Fibroblast of skin of left quadriceps (primary cell): ENCODE measurements at places on chromosomes 7 and 10.
A peak's percentile ranks its signal among the peaks of the same experiment; 100 is the strongest.

DNA sequence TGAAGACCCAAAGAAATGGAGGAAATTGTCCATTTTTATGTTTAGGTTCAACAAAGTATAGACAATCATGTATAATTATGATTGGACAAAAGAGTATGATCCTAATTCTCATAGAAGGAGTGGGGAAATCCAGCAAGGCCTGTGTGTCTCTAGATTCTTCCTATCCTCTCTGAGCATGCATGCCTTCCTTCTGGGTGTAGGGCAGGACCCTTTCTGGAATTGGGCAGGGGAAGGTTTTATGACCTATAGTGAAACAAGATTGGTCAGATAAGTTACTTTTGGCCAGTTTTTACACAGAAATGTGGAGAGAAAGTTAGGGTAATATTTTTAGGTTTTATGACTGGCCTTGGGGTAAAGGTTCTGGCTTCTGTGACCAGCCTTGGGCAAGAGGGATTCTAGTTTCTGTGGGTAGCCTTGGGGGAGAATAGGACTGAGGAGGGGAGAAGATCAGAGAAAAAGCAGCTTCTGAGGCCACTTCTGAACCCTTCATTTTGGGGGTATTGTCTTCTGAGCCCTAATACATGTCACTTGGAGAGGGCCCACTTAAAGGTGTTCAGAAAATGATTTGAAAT lies 289.4 kb downstream of the EXOC4 start:
- no peak for DNase-seq

GRCh38 chr10:3293581-3294431 lies 121.2 kb upstream of the PITRM1 start:
- peak; percentile 27 for DNase-seq

- no peak for DNase-seq
Observed at GRCh38 chr10:34203966-34204630, 611.0 kb downstream of the PARD3 start.

DNA sequence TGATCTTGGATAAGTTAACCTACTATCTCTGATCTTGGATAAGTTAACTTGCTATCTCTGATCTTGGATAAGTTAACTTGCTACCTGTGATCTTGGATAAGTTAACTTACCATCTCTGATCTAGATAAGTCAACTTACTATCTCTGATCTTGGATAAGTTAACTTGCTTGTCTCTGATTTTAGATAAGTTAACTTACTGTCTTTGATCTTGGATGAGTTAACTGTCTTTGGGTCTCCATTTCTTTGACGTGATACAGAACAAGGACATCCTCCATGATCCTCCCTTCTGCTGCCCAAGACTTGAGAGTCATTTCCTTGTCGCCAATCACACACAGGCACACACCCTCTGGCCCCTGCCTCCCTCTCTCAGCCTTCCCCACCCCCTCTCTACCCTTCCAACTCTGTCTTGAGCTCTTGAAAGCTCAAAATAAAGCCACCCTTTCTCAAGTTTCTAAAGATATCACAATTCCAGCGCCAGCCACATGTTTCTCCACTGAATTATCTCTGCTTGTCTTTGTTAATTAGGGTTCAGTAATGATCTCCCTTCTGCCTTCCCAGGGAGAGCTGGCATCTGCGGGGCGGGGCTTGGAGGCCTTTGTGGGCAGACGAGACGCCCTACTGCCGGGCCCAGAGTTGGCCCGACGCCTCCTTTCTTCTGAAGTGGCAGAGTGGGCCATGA lies 85.1 kb upstream of the GTF2I start:
- no peak for DNase-seq

- DNase-seq, result no peak
Observed at GRCh38 chr7:52925332-52925731, 110.1 kb upstream of the POM121L12 start.

- DNase-seq, result no peak
Observed at GRCh38 chr7:71615017-71615416, 483.1 kb downstream of the GALNT17 start.

- DNase-seq, result no peak
Observed at GRCh38 chr7:16758631-16759611, 5.4 kb downstream of the TSPAN13 start.

GRCh38 chr7:23475576-23475839 lies 5.2 kb upstream of the IGF2BP3 start:
- DNase-seq, result no peak
